ENCODE measurements at places on chromosomes 6 and 20.

DNA sequence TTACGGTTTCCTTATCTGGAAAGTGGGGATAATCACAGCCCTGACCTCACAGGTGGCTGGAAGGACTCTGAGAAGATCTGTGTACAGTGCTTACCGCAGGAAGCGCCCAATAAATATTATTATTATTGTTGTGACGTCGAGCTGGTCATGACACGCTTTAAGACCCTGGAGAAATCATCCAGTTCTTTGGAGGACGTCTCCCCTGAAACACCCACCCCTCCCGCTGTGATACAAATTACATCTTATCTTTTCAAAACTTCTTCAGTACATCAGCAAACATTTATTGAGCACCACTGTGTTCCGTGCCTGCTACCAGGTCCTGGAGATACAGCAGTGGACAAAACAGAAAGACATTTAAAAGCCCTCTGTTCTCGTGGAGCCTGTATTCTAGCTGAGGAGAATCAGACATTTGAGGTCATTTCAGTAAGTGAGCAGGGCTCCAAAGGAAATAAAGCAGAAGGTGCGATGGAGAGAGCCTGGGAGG lies 118.7 kb downstream of the CEBPB start:
- no peak for DNase-seq

- DNase-seq = no peak
Observed at GRCh38 chr20:41830702-41831101, 212.5 kb upstream of the CHD6 start.

DNA sequence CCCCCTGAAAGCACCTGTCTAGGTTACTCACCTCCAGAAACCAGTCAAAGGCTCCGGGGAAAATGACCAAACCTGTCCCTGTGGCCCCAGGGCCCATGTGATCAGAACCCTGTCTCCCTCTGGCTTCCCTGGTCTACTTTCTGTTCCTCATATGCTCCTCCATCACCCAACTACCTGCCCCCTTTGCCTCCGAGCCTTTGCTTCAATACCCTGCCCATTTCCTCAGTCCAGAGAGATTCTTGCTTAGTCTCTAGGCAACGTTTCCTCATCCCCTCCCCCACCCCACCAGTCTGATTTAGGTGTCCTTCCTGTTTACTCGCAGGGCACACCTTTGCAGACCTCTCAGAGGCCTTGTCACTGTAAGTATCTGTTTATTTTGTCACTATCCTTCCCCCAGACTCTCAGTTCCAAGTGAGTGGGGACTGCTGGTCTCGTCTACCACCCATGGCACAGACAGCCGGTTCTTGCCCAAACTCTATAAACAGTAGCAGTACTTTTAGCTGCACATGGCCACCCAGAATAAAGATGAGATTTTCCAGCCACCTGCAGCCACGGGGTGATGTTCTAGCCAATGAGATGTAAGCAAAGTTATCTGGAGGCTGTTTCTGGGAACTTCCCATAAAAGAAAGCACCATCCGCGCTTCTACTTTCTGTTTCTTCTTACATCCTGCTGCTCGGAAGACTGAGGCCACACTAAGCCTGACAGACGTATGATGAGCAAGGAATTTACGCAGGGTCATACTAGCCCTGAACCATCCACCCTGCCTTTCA lies 13.3 kb downstream of the ELOVL5 start:
- DNase-seq = no peak

- DNase-seq = no peak
Observed at GRCh38 chr6:4941782-4942672, 61.8 kb downstream of the RPP40 start.

DNA sequence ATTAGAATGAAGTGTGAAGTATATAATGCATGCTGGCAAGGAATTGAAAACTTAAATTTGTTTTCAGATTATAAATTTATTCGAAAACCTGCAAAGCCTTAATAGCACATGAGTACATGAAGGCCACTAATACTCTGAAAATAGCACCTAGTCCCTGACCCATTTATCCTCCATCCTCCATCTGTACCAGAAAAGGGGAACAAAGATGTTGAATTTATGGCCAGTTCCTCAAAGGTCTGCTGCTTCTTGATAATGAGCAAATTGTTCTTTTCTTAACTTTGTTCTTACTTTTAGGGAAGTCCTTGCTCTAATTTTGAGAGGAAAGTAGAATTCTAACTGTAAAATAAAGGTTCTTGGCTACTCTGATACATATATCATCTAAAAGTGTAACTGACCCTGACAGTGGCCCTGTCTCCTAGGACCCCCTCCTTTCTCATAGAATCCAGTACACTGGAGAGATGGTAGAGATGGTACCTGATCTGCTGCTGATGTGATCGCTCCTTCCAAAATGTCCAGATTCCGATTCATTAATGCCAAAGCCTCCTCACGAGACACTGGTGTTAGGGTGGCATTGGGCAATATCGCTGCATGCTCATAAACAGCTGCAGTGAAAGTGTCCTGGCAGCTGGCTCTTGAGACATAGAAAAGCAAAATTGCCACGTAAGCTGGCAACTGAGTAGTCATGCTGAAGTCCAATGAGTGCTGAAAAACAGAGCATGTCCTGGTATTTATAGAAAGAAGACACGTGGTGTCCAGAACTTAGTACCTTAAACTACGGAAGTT lies at the start of gene VNN1:
TSS of gene VNN1 (minus strand) at position 704 of the 783 bp plus-strand sequence. CDS start at position 684, 20 bp downstream.
- DNase-seq = no peak

DNA sequence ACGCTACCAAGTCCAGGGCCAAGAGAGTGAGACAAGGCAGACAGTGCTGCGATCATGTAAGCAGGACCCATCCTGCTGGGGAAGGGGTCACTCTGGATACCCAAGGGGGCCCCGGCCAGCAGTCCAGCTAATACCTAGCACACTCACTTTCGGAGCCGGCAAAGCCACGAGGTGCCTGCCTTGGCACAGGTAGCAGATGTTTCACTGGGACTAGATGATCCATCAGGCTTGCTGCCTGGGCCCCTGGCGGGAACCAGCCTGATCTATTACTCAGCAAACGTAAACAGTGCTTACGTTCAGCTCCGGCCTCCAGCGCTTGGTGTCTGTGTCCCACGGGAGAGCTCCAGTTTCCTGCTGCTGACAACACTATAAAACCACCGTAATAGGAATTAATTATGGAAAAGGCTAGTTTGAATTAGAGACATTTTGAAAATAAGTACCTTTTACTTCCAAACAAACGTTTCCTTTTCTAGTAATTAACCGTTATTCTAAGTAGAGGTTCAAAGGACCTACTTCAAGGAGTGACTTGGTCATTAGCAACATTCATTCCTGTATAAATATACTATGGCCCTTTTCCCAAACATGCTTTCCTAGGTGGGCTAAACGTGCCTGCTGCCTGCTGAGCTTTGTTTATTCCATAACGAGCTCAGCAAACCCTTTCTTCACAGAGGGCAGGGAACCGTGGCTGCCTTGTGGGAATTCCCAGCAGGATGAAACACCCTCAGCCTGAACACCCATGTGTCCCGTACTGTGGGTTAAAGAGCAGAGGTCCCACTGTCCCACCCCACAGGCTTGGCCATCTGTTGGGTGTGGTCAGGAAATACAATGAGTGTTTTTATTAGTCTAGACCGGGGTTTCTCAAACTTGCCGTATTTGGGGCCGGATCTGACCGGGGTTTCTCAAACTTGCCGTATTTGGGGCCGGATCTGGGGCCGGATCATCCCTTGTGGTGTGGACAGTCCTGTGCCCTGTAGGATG lies 18.4 kb downstream of the SLC22A23 start:
- DNase-seq = peak; percentile 27

GRCh38 chr6:100346828-100347227 lies 117.9 kb downstream of the SIM1 start:
- no peak for DNase-seq

- no peak for DNase-seq
Observed at GRCh38 chr6:165983112-165984072, 184.3 kb downstream of the TBXT start.

DNA sequence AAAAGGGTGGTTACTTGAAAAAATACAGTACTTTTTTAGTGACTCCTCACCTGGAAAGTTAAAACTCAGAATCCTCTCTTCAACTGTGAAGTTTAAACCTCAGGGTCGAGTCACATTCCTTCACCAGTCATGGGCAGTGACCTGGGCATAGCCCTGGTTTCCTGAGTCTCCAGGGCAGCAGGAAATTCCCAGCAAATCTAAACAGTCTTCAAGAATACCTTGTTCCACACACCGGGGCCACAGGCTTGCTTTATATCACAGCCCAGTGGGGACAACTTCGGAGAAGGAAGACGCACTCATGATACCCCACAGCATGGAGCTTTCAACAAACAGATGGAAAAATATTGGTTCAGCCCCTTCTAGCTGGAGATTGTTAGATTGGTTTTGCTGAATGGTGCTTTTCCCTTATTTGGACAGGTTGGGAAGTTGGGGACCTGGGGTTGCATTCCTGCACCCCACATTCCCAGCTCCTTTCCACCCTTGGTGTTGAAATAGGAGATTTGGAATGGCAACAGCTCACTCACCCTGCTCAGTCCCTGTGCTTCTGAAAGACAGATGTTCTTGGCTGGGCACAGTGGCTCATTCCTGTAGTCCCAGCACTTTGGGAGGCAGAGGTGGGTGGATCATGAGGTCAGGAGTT lies 113.0 kb upstream of the TMEM170B start:
- no peak for DNase-seq

- DNase-seq = no peak
Observed at GRCh38 chr6:100899202-100899601, 18.1 kb upstream of the ASCC3 start.

DNA sequence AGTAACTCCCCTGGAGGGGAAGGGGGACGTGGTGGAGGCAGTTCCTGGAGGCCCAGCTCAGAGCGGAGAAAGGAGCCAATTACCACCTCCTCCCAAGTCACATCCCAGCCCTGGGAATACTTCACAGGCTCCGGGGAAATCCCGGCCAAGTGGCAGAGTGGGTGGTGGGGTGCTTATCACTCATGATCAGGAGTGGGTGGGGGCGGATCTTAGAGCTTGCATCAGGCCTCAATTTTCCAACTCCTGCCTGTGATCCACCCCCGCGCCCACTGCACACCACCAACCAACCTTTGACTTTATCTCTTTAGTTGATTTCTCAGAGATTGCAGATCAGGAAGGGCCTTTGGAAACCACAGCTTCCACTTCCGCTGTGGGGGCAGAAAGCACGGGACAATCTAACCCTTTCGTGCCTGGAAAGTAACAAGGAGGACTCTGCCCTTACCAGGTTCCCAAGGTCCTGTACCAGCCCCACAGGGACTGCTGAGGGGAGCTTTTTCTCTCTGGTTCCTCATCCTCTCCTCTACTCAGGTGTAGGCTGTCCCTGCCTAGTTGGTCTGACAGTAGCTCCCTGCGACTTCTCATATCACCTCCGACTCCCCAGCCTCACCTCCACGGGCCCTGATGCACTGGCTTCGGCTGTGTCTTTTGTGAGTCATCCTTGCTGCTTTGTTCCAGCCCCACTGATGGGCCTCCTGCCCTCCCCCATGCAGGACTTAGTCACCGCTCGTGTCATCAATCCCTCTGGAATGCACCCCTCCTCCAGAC lies 24.9 kb upstream of the IER3 start:
- peak; percentile 52 for DNase-seq

GRCh38 chr6:36786055-36786675 lies 53.1 kb downstream of the CPNE5 start:
- DNase-seq = no peak

- no peak for DNase-seq
Observed at GRCh38 chr6:150334790-150335783, 33.7 kb upstream of the IYD start.

GRCh38 chr6:128508588-128509296 lies 11.7 kb downstream of the PTPRK start:
- DNase-seq = peak; percentile 65

DNA sequence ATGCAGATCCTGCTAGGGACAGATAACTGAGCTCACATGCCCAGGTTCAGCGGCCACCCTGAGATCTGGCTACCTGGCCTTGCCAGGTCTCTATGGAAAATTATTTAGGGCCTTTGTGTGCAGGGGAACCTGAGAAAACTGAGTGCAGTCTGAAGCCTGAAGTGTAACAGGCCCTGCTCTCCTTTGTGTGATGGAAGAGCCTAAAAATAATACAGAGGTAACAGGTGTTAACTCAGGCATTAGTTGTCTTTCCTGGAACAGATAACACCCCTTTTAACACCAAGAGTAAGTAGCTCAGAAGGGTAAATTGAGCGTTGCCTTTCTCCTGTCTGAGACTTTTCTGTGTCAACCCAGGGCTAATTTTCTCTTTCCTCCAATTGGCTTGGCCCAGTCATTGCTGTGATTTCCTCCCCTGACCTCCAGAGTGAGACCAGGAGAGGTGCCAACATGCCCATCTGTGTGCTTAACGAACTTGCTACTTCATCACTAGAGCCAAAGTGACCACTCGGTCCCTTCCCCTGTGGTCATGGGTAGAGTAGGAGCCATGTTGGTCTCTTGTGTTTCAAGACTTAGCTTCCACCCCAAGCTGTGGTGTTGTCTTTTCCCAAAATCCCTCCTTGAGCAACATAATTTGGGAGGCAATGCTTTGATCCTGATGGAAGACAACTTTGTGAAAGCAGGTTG lies 304.4 kb upstream of the JAG1 start:
- DNase-seq = no peak

DNA sequence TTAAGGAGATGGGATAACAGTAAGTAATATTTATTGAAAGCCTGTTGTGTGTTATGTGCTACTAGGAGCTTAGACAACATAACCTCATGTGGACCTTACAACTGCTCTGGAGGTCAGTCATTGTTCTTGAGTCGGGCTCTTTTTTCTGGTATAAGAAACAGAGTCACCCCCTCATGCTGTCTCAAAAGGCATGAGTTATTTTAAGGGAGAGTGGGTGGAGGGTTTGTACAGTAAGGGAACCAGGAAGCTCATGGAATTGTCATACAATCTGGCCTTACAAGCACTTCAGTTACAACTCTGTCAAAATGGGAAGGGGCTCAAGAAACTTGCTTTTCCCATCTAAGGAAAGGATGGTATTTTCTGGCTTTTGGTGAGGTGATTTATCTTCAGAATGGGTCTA lies 16.5 kb upstream of the DSE start:
- no peak for DNase-seq

DNA sequence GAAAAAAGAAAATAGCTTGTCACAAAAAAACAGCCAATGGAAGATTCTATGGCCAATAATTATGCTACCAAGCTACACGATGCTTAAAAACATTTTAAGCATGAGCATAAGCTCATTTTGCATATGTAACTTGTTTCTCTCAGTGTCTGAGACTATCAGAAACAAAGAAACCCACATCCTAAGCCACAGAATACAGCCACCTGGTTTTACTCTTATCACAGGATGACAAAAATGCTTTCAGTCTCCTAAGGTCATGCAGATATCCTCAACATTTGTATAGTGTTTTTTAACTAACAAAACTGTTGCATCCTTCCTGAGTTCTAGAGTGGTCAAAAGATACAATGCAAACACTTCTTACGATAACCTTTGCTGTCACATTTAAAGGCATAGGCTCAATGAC lies 172.1 kb upstream of the RUNX2 start:
- no peak for DNase-seq

GRCh38 chr6:101397199-101397598 lies 3.7 kb downstream of the GRIK2 start:
- DNase-seq = no peak

- DNase-seq = no peak
Observed at GRCh38 chr6:121828146-121828886, 392.9 kb downstream of the GJA1 start.

DNA sequence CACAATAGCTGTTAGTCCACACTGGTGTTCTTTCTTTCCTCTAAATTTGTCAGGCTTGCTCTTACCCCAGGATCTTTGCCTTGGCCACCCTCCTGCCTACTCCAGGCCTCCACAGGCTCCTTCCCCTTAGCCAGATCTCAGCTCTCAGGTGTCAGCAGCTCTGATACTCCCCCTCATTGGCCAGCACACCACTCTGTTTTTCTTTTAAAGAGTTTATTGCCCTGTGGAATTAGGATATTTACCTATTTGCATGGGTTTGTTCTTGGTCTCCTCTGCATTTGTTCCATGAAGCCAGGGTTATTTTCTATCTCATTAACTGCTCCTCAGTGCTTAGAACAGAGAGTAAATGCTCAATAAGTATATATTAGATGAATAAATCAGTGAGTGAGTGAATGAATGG lies 36.8 kb downstream of the GCNT2 start:
- no peak for DNase-seq
